HuH-7 (cell line): ENCODE measurements at places on chromosomes 2 and 18.

- no peak for DNase-seq
Observed at GRCh38 chr2:181289698-181290097, 167.5 kb upstream of the ITGA4 start.

- no peak for DNase-seq
Observed at GRCh38 chr2:236687296-236687965, 117.8 kb downstream of the ACKR3 start.

DNA sequence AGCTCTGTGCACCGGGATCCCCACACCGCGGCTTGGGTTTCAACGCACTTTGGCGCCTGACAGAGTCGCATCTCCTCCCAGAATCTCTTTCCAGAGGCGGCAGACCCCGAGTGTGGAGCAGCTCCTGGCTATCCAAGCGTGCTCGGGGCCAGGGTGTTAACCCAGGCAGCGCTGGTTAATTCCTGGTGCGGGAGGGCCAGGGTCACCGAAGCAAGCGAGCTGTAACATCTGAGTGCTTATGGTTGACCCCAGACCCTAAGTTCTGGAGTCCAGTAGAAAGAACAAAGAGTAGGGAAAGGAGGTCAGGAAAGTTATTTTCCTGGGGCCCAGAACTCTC lies 566 bp upstream of the OSR1 start:
- DNase-seq = no peak

- no peak for DNase-seq
Observed at GRCh38 chr2:70985956-70986355, 7.5 kb downstream of the ANKRD53 start.

- no peak for DNase-seq
Observed at GRCh38 chr2:48448274-48449061, 81.5 kb upstream of the STON1 start.

DNA sequence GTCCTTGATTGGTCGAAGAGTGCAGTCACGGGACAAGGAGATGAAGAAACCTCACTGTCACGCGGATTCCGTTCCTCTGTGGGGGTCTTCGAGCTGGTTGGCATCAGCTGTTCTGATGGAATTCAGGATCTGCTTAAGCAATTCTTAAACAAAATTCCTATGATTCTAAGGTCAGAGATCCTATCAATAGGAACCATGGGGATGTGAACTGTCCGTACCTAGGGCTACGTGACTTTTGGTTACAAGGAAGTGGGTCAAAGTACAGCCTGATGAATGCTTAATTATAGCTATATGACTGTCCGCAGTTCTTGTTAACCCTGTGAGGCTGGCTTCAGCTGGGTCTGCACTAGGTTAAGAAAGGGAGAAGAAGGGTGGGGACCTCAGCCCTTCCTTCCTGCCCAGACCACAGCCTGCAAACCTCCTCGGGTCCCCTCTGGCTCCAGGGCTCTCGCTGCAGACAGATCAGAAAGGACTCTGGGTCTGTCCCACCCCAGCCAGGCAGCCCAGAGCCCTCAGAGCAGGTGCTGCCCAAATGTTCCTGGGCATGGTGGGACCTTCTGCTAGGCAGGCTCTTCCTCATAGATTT lies 44.2 kb upstream of the TAF1B start:
- DNase-seq = no peak

GRCh38 chr2:240465765-240466578 lies 30.5 kb downstream of the GPC1 start:
- no peak for DNase-seq

- DNase-seq = no peak
Observed at GRCh38 chr2:20168048-20168726, 56.7 kb downstream of the SDC1 start.

- no peak for DNase-seq
Observed at GRCh38 chr2:196431076-196431475, 208.4 kb upstream of the CCDC150 start.

- DNase-seq = no peak
Observed at GRCh38 chr2:190530248-190530900, 4.1 kb downstream of the NEMP2 start.

GRCh38 chr2:172600557-172601008 lies 44.7 kb downstream of the PDK1 start:
- no peak for DNase-seq
